CD8-positive, alpha-beta T cell (primary cell): ENCODE measurements at places on chromosomes 6 and 20.

DNA sequence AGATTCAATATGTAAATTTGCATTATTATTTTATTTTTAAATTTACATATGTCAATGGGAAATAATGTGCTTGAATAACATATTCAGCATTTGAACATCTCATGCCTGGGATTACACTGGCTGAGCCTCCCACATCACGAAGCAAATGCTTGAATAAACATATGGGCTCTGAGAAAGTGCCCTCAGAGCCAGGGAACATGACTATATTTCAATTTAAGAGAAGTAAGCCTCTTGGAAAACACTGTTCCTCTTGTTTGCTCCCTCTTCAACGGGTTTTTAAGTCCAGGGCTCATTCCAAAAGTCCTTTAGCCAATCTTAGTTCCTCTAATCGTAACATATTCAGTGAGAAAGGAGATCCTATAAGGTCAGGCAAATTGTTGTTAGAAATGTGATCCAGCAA is 122.0 kb downstream of the GMPR start:
- DNase-seq, result no peak

- no peak for DNase-seq
Observed at GRCh38 chr20:9196110-9196509, 127.2 kb downstream of the PLCB4 start.

- DNase-seq, result no peak
Observed at GRCh38 chr6:45658958-45659357, 281.2 kb upstream of the SUPT3H start.

DNA sequence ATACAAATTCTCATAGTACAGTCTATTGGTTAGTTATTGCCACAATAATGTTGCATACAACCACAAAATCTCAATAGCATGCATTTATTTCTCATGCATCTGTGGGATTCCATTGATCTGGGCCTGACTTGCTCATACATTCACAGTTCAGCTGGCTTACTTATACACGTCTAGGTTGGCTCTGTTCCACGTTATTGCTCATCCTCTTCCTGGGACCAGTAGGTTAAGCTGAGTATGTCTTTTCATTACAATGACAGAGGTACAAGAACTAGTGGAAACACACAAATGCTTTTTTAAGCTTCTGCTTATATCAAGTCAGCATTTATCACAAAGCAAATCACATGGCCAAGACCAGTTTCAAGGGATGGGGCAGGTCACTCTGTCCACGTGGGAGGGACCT is 485.3 kb upstream of the BTBD3 start:
- no peak for DNase-seq
